ENCODE measurements at places on chromosomes 7 and 10.

GRCh38 chr10:116268976-116269375 lies 4.0 kb downstream of the GFRA1 start:
- no peak for DNase-seq

- DNase-seq: peak; percentile 47
Observed at GRCh38 chr10:71471957-71472365, 75.2 kb downstream of the CDH23 start.

DNA sequence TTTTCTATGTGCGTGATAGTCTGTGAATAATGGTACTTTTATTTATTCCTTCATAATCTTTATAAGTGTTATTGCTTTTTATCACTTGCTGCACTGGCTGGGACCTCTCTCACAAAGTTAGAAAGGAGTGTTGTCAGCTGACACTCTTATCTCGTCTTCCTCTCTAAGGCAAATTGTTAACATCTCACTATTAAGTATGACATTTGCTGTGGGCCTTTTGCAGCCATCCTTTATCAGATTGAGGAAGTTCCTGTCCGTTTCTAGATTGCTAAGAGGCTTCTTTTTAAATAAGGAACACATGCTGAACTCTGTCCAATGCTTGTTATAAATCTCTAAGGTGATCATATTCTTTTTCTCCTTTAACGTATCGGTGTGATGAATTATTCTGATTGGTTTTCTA lies 27.4 kb upstream of the DIP2C start:
- DNase-seq: no peak

GRCh38 chr7:136859803-136860202 lies 8.6 kb upstream of the CHRM2 start:
- no peak for DNase-seq

GRCh38 chr10:75040576-75040975 lies 70.9 kb upstream of the SAMD8 start:
- DNase-seq: no peak

- no peak for DNase-seq
Observed at GRCh38 chr7:149459540-149460452, 1.1 kb downstream of the ZNF777 start.

GRCh38 chr7:38630720-38631673 lies at the start of gene AMPH:
TSS of gene AMPH (minus strand) at chr7:38631373. CDS start at chr7:38631351, 22 bp downstream.
- DNase-seq: peak; percentile 85

DNA sequence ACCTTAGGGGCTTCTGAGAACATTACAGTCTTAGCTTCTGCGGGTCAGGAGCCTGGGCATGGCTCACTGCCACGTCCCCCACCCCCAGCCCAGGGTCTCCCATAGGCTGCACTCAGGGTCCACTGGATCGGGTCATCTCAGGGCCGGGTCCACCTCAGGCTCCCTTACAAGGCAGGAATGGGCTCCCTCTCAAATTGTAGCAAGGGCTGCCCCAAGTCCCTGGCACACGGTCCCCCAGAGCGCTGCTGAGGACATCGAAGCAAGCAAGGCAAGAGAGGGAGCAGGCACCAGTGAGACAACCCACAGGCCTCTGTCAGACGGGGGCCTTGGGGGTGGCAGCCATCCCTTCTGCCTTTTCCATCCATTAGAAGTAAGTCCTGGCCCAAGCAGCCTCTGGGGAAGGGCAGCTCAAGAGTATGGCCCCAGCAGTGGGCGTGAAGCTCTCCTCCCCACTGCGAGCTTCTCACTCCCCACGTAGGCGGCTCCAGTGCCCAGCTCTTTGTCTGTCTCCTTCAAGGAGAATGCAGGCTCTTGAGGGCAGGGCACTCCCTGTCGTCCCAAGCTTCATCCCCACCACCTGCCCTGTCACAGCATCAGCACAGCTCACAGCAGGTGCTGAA lies 18.0 kb upstream of the RET start:
- peak; percentile 4 for DNase-seq

- no peak for DNase-seq
Observed at GRCh38 chr10:102645388-102645740, 1.1 kb downstream of the TRIM8 start.

GRCh38 chr10:133229265-133230043 lies 563 bp upstream of the UTF1 start:
- no peak for DNase-seq

DNA sequence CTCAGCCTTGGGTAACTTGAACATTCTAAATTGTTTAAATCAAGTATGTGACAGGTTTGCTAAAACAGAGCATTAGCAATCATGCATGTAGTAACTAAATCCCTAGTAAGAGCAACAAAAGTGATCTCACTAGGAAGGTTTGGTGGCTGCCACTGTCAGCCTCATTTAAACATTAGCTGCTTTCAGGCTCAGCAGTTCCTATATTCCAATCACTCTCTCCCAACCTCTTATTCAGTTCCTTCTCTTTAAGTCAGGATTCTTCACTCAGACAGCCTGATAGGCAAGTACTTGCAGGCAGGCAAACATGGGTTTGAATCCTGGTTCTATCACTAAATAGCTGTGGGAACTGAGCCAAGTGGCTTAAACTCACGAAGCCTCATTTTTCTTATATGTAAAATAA lies 3.6 kb downstream of the CREB3L2 start:
- no peak for DNase-seq

DNA sequence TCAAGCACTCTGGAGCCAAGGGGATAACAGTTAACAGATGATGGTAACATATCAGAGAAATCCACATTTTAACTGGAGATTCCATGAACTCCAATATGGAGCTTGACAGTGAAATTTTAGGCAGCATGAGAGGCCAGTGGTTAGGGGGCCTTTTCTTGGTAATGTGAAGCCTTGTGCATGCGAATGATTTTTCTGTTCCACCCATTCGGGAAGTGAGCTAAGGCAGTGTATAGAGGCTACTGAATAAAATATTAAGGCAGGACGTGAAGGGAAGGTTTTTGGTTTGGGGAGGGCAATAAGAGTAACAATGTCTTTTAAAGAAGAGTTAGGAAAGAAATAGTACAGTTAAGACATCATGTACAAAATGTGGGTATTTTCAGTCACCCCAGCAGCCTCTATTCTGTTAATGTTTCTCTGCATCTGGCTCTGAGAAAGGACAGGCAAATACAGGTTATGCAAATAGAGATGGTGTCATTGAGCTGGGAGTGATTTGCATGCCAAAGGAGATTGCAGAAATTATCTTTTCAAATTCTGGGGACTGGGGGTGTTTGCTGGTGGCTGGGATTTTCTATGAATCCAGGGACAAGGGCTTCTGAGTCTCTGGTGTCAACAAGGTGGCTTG lies 6.8 kb upstream of the TAS2R60 start:
- no peak for DNase-seq

DNA sequence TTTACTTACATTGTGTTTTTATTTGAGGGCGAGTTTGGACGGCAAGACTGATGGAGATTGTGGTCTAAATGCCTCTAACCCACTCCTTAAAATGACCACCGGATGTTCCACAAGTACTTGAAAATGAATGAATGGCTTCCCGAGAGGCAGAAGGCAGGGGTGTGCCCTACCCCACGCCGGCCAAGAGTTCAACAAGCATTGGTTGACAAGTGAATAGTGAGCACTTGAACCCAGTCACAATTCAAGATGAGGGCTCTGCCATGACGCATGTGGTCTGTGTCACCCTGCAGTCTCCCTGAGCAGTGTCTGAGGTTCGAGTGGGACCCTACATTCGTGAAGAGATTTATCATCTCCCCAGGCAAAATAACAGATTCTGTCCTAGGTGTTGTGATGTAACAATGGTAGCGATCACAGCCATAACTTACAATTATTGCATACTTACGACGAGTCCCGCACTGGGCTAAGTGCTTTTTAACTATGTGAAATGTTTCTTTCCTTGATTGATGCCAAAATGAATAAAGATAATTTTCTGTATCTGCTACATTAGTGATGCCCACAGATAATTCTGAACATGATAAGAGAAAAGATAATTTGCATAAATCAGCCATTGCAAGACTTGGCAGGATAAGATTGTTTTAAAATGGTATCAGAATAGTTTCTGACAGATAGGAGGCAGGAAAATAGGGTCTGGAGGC lies 305.4 kb downstream of the WDR37 start:
- no peak for DNase-seq

DNA sequence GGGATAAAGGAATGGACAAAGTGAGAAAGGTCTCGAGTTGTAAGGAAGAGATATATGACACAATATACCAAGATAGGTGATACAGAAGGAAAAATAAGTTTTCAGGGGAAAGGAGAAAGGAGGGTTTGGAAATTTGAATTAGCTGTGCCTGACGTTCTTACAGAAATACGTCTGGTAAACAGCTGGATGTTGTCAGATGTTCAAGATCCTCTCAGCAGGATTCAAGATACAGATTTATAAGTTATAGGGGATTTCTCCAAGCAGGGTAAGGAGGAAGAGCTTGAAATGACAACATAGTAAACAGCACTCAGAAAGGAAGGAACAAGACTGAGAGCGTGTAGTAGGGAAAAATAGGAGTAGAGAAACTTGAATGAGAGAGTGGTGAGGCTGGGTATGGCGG lies 1184.1 kb downstream of the TYW1 start:
- DNase-seq: no peak

DNA sequence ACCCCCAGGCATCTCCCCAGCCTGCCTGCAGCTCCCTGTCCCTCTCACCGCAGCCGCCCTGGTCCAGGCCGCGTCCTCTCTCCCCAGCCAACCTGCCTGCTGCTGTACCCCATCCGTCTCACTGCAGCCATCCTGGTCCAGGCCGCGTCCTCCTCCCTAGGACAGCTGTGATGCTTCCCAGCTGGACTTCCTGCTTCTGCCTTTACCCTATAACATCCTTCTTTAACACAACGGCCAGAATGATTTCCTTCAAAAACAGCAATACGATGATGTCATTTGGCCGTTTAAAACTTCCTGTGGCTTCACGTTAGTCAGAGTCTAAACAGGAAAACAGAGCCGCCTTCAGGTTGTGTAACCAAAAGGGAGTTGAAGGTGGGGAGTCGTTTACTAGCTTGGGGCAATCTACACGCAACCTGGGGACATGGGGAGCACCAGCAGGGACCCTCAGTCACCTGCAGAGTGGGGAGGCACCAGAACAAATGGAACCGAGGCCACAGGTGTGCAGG lies 32.2 kb upstream of the ZFAND2A start:
- no peak for DNase-seq

GRCh38 chr7:118330388-118330787 lies 105.9 kb downstream of the ANKRD7 start:
- DNase-seq: no peak

DNA sequence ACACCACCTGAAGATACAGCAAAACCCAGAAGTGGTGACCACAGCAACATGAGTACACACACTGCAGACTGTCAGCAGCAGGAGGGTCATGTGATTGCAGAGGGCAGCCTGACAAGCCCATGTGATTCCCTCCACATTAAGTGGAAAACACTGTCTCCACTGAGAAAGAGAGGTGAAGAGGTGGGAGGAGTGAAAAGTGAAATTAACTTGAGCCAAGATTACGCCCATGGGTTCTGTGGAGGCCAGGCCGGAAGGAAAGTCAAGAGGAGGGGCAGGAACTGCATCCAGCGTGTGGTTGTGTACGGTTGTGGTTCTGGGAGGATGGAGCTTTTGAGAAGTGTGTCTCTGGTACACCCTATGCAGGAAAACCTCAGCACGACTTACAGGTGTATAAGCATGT lies 138.5 kb downstream of the PLXNA4 start:
- DNase-seq: peak; percentile 41

DNA sequence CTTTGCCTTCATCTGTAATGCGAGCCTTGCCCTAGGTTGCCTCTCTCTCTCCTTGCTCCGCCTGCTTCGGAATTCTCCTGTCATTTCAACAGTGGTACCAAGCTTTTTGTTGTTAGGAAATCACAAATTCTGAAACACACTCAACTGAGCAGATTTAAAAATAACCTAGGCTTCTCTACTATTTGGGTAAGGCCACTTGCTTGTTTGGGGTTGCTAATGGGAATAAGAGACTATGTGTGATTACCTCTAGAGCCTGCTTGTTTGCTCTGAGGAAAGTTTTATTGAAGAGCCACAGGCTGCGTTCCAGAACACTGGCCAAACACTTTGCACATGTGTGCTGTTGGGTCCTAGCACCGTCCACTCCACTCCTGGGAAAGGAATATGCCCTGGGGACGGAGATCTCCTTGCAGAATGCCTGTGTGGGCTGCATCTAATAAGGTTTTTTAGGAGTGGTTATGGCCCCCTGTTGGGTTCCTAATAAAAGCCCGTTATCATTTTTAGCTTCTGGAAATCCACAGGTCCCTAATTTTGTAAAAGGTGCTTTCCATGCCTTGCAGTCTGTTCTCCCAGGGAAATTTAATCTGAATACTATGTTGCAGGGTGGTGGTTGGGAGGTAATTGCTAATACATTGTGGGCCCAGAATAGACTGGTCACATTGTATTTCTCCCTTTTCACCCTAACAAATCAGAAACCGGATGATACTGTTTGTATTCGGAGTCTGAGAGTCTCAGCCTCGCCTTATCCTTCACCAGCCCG lies 68.7 kb upstream of the KLF6 start:
- DNase-seq: no peak

GRCh38 chr10:111093741-111094380 lies 17.0 kb downstream of the ADRA2A start:
- DNase-seq: no peak

DNA sequence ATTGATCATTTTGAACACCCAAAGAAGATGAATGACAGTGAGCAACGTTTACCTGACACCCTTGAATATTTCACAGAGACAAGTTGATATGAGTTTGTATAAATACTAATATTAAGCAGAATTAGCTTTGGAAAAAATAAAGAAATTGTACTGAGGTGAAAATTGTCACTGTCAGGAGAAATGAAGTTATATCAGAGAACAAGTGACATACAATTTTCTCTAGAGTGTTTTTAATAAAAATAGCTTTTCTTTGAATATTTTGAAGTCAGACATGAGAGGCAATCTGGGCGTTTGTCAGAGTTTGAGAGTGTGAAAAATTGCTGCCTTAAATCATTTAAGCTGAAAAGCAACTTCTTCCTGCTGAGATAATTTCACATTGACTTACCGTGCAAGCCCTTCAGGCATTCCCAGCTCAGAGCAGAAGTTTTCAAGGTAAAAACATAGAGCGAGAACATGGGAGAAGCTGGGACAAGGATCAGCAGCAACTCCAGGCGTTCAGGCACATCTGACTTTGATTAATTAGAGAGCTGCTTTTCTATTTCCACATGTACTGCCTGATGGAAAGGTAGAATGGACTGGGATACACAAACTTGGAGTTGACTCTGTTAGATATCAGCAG lies 535.9 kb downstream of the TFEC start:
- no peak for DNase-seq

- no peak for DNase-seq
Observed at GRCh38 chr7:99129001-99129400, 14.9 kb downstream of the SMURF1 start.

- DNase-seq: no peak
Observed at GRCh38 chr7:151869968-151870918, 6.7 kb downstream of the PRKAG2 start.

- no peak for DNase-seq
Observed at GRCh38 chr10:89567576-89568245, 32.3 kb upstream of the SLC16A12 start.

GRCh38 chr7:142477079-142477651 lies 219.3 kb upstream of the PRSS58 start:
- no peak for DNase-seq

DNA sequence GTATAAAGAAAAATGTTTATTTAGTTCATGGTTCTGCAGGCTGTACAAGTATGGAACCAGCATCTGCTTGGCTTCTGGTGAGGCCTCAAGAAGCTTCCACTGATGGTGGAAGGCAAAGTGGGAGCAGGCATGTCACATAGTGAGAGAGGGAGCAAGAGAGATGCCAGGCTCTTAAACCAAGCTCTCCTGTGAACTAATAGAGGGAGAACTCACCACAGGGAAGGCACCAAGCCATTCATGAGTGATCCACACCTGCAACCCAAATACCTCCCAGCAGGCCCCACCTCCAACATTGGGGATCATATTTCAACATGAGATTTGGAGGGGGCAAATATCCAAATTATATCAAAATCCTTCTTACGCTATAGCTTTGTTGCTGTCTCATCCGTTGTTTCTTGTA lies 113.1 kb downstream of the CPED1 start:
- no peak for DNase-seq
